ENCODE measurements at places on chromosomes 1 and 21.

- DNase-seq = no peak
Observed at GRCh38 chr1:212013672-212014071, 21.7 kb downstream of the INTS7 start.

- DNase-seq = no peak
Observed at GRCh38 chr1:205298191-205298994, 23.2 kb downstream of the NUAK2 start.

DNA sequence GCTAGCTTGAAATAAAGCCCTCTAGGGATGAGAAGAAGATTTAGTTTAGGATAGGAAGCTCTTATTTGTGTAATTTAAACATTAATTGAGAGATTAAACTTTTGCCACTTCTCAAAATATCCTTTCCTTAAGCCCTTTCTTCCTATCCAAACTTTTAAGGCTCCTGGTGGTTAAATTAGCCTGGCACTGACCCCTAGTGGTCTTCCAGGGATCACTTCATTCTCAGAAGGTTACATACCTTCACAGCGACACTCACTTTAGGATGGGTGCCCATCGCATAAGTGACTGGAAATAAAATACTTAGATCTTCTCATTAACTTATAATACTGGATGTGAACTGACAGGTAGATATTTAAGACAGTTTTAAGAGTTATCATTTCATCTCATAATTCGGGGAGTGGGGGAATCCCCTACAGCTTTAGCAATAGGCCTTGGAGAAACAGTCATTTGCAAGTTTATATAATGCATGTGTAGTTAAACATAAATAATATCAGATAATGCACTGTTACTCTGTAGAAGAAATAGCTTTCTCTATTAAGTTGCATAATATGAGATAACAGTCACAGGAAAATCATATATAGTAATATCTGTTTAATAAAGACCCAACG, 7.4 kb downstream of the LHX9 start:
- DNase-seq = no peak

GRCh38 chr1:5970610-5971273, 21.5 kb downstream of the NPHP4 start:
- peak; percentile 79 for DNase-seq

- no peak for DNase-seq
Observed at GRCh38 chr21:35933466-35933865, 126.9 kb downstream of the SETD4 start.

DNA sequence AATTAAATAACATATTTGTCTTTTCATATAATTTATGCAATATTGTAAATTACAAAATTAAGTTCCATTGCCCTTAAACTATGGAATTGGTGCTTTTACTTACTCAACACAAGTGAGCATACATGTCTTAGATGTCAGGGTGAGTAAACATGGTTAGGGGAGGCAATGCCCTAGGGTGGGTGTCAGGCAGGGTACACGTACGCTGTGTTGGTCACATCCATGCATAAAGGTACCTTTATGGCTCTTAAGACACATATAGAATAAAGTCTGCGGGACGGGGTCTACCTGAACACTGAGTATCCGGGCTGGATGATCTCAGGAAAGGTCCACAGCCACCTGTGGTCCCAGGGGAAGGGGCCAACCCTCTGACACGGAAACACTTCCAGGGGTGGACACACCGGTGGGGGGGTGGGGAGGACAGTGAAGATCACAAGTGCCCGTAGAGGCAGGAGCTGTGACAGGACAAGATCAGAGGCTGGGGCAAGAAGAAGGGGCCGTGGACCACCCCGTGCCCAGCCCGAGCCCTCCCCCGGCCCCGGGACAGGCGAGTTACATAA, 720 bp downstream of the LIN9 start:
- no peak for DNase-seq

- DNase-seq = no peak
Observed at GRCh38 chr1:184755226-184756065, 788 bp upstream of the EDEM3 start.

- peak; percentile 52 for DNase-seq
Observed at GRCh38 chr1:155051777-155052398, 772 bp downstream of the ADAM15 start.

DNA sequence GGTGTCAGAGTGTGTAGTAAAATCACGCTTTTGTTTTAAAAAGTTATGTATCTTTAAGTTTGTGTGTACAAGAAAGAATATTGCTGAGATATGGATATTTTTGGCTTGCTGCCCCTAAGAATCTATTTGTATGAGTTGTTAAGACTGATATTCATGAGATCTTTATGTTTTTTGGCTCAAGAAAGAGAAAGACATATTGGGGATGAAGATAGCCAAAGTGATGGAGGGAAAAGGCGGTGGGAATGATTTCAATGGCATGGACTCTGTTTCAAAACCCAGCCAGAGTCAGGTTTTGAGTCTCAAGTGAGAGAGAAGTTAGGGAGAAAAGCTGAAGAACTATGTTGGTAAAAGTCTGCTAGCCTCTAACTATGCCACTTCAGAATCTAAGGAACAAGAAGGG, 351.7 kb downstream of the PBX1 start:
- no peak for DNase-seq

DNA sequence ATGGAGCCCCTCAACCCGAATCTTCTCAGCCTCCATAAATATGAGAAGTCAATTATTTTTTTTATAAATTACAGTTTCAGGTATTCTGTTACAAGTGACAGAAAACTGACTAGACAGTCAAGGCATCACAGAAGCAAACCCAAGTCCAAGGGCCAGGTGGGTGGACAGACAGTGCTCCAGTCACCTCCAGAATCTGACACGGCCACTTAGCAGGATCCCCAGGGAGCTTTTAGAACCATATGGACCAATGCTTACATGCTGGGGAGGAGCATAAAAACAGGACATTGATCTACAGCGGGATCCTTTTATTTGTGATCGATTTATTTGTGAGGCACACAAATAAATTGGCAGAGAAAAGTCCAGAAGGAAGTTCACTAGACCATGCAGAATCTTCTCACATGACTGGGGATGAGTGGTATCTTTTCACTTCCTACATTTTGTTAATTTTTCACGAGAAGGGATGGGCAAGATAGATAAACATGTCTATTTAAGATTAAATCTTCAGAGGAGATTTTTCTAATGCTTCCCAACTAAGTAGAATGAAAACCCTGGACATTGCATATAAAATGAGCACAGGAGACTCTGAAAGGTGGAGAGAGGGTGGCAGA, 15.0 kb downstream of the ZNF496 start:
- no peak for DNase-seq

DNA sequence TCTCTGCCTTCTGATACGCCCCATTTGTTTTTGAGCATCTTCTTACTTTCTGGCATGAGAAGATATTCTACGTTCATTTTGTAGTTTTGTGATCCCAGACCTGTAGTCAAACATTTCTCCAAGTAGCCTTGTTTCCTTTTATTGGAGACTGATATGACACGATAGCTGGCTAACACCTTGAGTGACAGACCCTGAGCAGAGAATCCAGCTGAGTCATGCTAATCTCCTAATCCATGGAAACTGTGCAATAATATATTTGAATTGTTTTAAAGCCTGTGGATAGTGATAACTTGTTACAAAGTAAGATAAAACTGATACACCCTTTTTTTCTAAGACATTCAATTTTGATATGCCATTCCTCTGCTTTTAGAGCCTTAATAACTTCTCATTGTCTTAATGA, 1.2 kb upstream of the IFI44L start:
- no peak for DNase-seq

DNA sequence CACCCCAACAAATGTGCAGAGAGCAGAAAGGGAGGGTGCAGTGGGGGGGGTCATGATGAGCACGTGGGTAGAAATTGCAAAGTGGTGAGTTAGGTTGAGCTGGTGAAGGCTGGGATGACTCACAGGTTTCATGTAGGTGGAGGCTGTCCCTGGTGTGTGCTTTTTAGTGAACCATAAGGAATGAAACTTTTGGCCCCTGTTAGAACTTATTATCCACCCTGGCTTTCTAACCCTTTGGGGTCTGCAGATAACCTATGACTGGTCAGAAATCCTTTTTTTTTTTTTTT, 46.9 kb downstream of the DOP1B start:
- no peak for DNase-seq

DNA sequence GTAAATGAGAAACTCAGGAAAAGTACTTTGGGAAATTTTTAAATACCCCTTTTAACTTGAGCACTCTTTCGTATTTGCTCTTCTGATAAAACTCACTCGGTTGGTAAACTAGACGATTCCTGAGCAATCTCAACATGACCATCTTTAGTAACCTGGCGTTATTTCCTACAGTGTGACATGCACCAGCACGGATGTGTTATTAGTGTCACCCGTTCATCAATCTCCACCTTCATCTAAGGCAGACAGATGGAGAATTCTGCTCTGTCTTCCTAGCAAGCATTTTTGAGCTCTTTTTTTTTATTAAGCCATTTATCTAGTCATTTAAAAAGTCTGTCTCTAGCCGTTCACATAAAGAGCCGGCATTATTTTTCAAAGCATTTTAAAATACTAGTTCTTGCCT, 155.2 kb downstream of the DISP1 start:
- no peak for DNase-seq

DNA sequence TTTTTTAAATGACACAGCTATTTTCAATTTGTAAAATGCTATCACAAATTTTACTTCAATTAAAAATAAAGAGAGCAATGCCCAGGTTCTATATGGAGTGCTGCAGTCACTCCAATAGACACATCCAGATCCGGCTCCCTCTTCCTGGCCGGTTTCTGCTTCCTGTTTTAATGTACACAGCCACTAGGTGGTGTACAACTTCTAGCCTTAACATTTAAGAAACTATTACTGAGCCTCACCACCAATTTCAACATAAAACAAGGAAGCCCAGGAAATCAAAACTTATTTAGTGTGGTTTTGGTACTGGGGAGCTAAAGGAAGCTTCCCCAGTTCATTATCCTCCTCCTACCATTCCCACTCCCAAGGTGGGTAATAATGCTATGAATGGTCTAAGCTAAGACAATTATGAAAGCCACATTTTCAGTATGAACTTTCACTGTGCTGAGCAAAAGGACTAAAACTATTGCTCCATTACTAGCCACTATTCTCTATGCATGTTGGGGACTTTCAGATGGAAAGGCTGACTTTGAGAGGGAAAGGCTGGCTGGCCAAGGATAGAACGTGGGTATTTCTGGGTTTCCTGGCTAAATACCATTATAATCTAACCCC, 25.5 kb upstream of the MTMR11 start:
- DNase-seq = peak; percentile 63

DNA sequence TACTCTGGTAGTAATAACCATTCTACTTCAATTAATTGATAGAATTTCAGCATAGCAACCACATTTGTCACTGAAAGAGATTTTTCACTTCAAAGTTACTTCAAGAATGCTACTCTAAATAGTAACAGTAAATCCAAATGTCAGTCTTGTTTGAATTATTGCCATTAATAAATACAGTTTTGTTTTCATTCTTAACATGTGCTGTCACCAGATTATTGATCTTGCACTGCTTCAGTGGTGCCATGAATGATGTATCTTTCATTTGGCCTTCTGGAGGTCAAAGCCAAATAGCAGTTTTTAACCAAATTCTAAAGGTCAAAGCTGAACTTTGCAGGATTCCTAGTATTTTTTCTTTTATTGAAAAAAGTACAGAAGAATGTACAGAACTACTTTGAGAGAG, 199.5 kb downstream of the PATJ start:
- no peak for DNase-seq

DNA sequence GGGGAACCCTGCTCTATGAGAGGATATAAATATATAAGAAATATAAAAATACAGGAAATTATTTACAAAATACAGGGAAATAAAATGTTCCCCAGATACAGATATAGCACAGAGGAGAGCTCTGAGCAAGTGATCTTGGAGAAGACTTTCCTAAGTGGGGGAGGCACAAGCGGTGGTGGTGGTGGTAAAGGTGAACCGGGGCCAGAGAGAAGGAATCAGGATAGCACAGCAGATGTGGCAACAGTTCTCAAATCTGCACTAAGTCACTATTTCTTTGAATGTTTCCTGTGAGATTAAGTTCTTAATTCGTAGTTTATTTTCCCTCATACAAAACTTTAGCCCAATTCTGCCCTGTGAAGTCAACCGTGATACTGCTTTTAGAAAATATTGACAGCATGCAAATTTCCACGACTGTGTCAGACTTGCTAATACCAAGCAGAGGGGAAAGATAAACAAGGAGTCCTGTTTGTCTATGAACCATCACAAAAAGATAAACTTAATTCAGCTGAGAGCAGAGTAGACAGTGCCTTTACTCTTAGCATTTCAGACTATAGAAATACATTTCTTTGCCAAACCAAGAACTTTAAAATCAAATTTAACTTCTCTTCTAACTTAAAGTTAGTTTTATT, 237.5 kb upstream of the POGK start:
- DNase-seq = no peak

- DNase-seq = no peak
Observed at GRCh38 chr1:52523376-52523775, 29.5 kb downstream of the TUT4 start.

GRCh38 chr1:33258788-33259274, 2.5 kb downstream of the ZNF362 start:
- no peak for DNase-seq

DNA sequence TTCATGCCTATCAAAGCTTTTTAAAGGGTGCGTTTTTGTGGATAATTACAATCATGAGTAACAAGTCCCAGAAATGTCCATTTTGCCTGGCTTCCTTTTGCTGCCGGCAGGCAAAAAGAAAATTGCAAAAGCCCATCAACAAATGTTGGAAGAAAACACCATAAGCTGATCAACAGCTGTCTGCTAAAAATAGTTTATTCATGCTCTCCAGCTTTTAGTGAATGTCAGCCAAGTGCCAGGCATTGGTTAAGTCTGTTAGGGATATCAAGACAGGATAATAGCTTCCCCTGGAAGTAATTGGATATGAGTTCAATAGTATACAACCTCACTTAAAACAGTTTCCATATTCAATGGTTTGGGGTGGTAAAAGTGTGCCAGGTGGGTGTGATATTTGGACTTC, 13.6 kb upstream of the AGMAT start:
- DNase-seq = no peak

- no peak for DNase-seq
Observed at GRCh38 chr21:29085106-29085752, 11.8 kb upstream of the CCT8 start.

GRCh38 chr1:151461694-151462093, 2.4 kb upstream of the POGZ start:
- DNase-seq = no peak

GRCh38 chr1:71559880-71560279, 479.0 kb upstream of the ZRANB2 start:
- DNase-seq = no peak

- DNase-seq = no peak
Observed at GRCh38 chr1:60428127-60428526, 354.6 kb upstream of the C1orf87 start.

GRCh38 chr1:226054519-226055327, 7.8 kb upstream of the H3-3A start:
- no peak for DNase-seq

DNA sequence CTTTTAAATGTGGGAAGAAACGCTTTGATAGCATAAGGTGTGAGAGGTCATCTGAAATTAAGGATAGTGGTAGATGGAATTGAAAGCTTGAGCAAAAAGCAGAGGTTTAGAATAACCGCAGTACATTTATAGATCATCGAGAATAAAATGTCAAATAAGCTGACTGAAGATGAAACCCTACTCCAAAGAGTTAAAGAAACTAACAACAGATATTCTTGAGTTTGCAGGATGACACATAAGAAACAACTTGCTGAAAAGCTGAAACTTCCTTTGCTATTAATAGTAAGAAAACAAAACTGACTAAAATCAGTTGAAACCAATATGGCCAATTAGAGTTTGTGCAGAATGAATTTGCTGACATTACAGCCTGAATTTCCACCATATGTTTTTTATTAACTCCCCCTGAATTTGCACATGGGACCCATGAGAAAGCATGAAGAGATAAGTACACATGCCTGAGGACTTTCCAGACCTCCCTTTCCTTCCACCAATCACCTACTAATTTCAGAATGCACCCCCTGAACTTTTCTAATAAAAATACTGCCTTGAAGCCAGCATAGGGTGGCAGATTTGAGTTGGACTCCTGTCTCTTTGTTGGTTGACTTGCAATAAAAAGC, 1.7 kb upstream of the C1orf185 start:
- no peak for DNase-seq
